AG04449 (cell line): ENCODE measurements at places on chromosomes 1 and 21.
A peak's percentile ranks its signal among the peaks of the same experiment; 100 is the strongest.

- DNase-seq: peak; percentile 31
These were observed 618 bp downstream of the HNRNPR start for GRCh38 chr1:23343221-23344110.

- no peak for DNase-seq
These were observed 1206.0 kb upstream of the TMPRSS15 start for GRCh38 chr21:19609611-19610010.

- no peak for DNase-seq
These were observed 2.2 kb downstream of the PADI4 start for GRCh38 chr1:17310068-17310640.

GRCh38 chr1:246351721-246352120 is 155.4 kb downstream of the SMYD3 start:
- DNase-seq: no peak

DNA sequence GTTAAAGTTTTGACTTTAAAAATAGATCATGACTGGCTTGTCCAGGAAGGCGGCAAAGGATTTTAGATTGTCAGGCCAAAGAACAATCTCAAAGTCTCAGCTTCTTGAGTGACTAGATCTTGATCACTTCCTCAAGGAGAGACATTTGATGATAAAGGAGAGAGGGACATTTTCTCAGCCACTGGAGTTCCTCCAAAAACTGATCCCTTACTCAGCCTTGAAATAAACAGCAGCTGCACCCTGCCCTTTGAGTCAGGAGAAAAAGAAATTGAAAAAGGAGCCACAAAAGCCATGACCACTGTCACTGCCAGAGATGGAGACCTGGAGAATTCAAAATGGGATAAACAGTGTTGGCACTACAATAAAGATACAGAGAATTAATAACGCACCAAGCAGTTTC is 288.4 kb upstream of the PRMT6 start:
- no peak for DNase-seq

DNA sequence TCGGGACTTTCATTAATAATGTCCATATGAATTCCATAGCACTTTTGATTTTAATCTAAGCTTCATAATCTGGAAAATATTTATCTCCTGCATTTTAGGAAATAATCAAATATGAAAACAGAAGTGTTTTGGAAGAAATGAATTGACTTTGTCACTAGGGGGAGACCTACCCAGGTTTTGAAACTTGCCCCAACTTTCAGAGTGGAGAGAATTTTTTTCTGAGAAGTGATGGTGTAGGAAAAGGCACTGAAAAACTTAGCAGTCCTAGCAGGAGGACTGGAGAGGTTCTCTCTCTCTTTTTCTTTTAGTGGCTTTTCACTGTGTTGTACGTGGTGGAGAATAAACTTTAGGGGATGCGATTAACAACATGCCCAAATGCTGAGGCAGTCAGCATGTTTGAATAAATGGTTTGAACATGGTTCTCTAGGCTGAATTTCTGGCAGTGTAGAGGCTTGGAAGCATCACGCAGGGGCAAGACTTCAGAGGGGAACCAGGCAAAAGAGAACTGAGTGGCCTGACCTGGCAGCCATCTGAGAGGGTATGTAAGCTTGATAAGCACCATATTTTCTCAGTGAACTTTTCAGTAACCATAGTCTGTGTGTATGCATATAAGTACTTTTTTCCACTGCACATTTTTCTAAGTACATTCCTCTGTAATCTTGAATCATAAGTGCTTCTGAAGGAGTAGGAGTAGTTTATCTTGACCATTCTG is 68.3 kb upstream of the NEK7 start:
- DNase-seq: no peak

DNA sequence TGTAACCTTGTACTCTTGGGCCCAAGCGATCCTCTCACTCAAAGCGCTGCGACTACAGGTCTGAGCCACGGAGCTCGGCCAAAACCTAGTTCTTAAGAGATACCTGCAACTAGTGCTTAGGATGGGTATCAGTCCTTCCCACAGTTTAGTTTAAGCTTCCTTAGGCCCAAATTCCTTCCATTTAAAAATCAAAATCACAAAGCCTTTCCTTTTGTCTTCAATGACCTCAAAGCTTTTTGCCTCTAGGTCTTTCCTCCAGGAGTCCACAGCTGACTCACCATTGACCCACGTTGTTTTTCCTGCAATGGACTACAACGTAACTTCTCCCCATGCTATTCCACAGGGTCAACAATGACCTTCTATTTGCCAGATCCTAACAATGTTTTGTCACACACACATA is 64.0 kb downstream of the APP start:
- DNase-seq: no peak

- no peak for DNase-seq
These were observed 9.0 kb upstream of the SH3GLB1 start for GRCh38 chr1:86695400-86695799.

- no peak for DNase-seq
These were observed 17.7 kb downstream of the CMPK1 start for GRCh38 chr1:47351305-47351704.

DNA sequence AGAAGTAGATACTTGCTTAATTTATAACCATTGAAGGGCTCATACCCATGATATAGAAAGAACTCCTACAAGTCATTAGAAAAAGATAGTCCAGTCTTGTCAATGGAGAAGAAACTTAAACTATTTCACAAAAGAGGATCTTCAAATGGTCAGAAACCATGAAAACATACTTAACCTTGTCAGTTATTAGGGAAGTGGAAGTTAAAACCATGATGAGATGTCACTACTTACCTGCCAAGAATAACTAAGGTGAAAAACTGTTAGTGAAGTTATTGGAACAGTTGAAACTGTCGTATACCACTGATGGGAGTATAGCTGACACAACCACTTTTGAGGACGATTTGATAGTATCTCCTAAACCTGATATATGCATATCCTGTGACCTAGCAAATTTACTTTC is 46.8 kb downstream of the OSBPL9 start:
- DNase-seq: no peak

- no peak for DNase-seq
These were observed 363.6 kb downstream of the PLPP3 start for GRCh38 chr1:56215771-56216170.

- DNase-seq: no peak
These were observed 68.6 kb upstream of the COG2 start for GRCh38 chr1:230573658-230574057.

GRCh38 chr1:106836708-106837107 is 219.8 kb upstream of the PRMT6 start:
- DNase-seq: no peak

DNA sequence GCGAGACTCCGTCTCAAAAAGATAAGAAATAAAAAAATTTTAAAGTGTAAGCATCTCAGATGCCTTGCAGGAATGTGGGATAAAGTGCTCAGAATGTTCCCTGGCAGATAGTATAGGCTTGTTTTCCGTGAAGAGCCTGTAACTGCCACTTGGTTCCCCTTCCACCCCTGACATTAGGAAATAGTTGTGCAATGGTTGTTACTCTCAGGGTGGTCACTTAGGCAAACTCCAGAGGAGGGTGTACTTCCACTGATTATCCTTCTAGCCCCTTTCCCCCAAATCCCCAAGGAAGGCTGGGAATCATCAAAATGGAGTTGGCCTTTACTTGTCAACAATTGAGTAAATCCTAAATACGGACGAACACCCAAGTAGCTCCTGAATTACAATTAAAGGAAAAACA is 10.4 kb downstream of the RPL11 start:
- DNase-seq: no peak

GRCh38 chr1:243244432-243244841 is 10.6 kb downstream of the CEP170 start:
- DNase-seq: no peak

GRCh38 chr1:108511764-108512163 is 48.1 kb upstream of the EEIG2 start:
- DNase-seq: no peak

DNA sequence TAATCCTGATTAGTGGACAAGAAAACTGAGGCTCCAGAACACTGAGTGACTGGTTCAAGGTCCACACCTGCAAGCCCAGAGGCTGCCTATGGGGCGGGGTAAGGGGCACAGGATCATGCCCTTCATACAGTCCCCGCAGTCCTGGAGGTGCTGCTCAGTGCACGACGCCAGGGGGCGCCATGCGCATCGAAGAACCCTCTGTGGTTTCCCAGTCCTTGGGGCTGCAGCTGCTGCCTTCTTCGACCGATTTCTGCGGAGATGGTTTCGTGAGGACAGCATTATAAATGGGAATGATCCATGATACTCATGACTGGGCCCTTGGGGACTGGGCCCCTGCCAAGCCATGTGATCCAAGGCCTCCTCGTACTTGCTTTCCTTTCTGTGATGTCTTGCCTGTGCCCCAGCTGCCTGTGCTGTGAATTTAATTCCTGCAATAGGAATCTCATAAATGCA is 37.1 kb upstream of the ARHGEF10L start:
- DNase-seq: peak; percentile 57

DNA sequence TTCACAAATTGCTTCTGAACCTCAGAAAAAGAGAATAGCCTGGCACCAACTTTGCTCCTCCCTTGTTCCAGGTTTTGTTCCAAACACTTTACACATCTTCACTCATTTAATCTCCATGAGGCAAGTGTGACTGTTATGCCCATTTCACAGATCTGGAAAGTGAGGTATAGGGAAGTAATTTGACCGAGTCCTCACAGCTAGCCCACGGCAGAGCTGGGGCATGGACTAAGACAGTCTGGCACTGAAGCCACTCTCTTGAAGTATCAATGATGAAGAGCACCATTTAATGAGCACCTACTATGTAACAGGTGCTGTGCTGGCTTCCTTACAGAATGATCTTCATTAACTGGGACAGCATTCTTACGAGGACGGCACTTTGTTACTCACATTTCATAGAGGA is 19.0 kb downstream of the C1QB start:
- DNase-seq: no peak

DNA sequence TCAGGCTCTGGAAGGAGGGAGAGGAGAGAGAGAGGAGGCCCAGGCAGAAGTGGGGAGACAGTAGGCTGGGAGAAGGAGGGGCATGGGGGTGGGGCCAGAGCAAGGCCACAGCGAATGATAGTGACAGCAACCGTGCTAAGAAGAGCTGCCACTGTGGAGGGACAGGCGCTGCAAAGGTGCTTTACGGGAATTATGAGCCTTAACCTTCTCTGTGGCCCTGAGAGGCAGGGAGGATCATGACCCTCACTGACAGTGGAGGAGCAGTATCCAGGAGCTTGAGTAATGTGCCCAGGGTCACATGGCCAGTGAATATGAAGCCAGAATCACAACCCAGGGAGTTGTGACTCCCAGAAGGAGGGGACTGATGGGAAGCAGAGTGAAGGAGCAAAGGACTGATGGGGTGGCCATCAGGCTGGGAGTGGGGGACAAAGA is 53.4 kb upstream of the RPL11 start:
- DNase-seq: no peak

DNA sequence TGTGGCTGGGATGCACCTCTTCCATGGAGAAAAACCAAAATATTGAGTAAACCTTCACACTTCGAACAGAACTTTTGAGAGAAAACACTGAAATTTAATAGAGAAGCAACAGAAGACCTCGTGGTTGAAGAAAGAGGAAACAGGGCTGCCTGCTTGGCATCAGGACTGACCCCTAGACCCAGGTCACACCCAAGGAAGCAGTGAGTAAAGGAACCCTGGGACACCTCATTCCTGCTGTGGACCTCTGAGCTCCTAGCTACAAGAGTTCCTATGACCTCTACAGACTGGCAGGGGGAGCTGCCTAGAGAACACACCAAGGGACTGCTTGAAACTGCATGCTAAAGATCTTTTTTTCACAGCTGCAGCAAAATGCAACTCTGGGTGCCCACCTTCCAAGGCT is 67.8 kb downstream of the FASLG start:
- DNase-seq: no peak

DNA sequence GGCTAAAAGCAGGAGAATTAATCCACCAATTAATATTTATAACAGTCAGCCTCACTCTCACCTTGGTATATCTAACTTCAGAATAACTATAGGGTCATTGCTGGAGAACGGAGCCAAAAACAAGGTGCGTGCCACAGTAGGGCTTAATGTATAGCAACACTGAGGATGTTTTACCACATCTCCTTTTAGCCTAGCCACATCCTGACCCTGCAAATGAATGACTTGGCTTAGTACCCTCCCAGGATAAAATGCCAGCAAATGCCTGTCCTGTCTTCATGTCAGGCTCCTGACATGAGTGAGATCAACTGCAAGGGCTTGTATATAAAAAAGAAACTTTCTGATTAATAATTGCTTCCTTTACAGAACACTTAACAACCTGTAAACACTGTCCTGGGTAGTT is 2.7 kb upstream of the CDC42BPA start:
- DNase-seq: no peak

DNA sequence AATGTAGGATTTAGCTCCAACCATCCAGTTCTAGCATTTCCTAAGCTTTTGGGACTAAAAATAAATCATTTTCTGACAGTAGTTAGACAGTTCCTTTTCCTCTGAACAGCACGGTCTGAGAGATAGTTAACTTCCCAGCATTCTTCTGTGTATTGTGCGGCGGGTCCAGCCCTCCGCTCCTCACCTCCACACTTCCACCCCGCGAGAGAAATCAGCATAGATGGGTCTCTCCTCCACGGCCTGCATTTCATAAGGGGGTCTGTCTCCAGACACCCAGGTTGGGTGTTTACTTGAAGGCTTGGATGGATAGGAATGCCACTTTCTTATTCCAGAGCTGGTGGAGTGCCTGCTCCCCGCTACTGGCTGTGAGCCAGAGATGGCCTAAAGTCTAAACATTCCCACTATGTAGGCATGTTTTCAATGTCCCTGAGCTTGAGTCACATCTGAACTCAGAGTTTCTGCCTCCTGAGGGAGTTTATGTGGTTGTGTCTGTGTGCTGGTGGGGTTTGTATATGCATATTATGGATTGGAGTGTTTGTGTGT is 38.0 kb upstream of the PPP2R5A start:
- DNase-seq: peak; percentile 42

DNA sequence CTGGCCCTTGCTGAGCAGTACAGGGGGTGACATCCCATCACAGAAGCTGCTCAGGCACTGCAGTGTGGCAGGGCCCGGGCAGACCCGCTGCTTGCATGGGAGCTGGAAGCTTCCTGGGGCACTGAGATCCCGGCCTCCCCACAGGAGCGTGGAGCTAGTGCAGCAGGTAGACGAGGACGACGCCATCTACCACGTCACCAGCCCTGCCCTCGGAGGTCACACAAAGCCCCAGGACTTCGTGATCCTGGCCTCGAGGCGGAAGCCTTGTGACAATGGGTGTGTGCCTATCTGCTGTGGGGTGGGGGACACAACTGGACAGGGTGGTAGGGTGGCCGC is 16.4 kb downstream of the FAM151A start:
- no peak for DNase-seq
